ENCODE measurements at places on chromosomes 6 and 20.

GRCh38 chr6:47188588-47189021 is 121.1 kb downstream of the TNFRSF21 start:
- no peak for DNase-seq

DNA sequence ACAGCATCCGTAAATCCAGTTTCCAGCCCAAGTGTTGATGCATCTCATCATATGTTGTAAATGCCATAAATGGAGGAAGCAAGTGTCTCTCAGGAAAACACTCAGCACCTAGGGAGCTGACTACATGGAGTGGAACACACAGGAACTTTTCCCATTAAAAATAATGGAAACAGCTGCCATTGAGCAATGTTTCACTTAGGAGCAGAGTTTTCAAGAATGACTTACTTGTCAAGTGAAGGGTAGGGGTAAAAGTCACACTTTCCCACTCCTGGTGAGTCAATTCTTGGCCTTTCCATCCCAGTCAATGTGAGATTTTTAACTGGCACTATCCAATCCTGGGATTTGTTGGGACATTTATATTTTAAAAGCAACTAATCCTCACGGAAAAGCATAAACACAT is 119.4 kb upstream of the ASF1A start:
- DNase-seq: no peak

- DNase-seq: no peak
Observed at GRCh38 chr6:113625850-113626249, 231.3 kb upstream of the MARCKS start.

- DNase-seq: no peak
Observed at GRCh38 chr6:42257063-42257462, 39.4 kb upstream of the MRPS10 start.

DNA sequence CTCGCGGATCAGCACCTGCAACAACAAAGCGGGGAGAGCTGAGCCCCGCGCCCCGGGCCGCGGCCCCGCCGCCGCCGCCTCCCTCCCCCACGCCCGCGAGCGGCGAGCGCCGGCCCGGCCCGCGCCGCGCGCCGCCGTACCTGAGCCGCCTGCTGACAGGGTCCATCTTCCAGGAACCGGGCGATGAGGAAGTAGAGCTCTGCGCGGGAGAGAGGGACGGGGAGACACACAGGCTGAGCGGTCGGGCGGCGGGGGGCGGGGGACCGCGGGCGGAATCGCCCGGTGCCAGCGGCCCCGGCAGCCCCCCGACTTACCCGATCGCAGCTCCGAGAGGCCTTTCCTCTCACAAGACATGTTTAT is 359 bp downstream of the PHIP start:
- DNase-seq: peak; percentile 30

GRCh38 chr6:152026291-152026690 is 218.8 kb downstream of the ESR1 start:
- no peak for DNase-seq

DNA sequence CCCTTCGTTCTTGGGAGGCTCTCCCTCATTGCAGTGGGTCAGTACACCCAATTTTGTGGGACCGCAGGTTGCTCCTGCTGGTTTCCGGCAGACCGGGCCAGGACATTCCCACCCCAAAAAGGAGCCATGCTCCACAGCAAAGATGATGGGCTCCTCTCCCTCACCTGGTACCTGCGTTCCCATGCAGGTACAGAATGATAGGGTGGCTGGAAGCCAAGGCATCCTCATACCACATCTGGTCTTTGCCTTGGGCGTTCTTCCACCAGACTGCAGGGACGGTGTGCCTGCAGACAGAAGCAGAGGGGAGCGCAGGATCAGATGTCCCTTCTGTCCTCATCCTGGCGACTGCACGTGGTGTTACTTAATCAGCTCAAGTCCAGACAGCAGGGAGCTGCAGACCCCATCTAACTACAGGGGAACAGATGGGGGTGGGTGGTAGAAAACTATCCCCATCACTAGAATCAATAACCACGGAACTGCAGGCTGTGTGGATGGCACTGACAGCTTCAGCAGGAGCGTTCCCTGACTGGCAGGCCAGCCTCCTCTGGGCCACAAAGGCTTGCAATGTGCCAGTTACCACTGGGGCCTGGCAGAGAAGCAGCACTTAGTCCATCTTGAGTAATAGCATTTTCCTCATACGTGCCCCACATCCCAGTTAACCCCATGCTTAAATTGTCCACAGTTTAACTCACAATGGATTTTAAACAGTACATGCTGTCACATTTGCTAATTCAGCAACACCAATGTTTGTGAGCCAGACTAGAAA is 70.4 kb downstream of the ABHD12 start:
- no peak for DNase-seq

GRCh38 chr6:84074988-84075781 is 41.6 kb downstream of the MRAP2 start:
- no peak for DNase-seq

DNA sequence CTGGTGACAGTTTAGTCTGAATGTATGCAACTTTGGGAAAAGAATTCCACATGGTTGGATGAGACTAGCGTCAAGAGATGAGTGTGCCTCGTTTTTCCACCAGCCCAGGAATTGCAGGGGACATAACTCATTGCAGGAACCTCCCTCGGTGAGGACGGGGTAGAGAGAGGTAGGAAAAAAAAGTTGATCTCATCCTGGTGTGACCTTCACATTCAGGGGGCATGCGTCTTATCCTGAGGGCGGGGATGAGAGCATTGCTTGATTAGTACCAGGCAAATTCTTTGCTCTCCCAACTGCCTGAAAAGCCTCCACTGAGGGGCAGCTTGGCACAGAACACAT is 11.8 kb downstream of the TLDC2 start:
- DNase-seq: no peak

- no peak for DNase-seq
Observed at GRCh38 chr6:158379336-158379735, 67.1 kb downstream of the TULP4 start.

DNA sequence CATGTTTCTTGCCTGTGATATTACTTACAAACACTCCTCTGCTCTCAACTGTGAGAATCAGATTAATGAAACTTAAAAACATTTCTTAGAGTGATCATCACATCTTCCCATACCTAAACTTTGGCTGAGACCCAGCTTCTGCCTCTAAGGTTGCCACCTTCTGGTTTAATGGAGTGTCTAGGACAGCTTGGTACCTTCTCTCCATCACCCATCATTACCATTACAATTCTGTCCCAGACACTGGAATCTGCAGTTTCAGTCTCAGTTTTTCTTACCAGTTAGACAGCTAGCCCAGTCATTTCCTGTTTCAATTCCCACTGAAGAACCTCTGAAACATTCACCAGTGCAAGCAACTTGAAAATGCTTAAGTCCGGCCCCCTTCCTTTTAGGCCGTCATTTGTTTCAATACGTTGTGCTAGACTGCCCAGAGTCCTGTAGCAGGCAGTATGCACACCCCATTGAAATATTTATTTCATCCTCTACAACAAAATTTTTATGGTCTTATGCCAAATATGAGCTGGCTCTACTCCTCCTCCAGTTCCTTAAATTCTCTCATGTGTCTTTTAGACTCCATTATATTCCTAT is 107.0 kb upstream of the FOXO3 start:
- no peak for DNase-seq

DNA sequence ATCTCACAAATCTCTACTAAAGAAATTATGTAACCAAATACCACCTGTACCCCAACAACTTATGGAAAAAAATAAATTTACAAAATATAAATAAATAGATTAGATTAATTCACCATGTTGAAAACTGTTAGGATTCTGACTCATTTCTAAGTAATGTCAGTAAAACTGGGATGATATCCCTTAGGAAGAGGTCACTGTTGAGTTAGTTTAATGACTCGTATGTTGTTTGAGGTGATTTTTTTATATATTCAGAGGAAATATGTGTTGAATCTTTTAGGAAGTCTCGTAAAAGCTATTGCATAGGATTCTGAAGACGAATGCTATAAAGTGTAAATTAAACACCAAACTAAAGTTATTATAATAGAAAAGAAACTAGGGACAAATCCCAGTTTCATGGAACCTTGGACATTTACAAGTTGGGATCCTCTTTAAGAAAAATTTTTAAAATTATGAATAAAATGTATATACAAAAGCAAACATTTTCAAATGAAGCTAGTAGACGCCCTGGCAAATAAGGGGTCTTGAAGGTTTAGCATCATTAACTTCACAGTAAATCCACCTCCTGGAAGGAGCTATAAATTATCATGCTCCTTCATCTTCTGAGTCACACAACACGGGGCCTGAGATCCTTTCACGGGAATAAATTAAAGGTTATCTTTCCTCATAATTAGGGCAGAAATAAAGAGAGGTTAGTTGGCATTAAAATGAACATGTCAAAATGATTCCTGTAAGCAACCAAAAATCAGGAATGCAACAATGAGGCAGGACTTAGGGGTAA is 37.0 kb upstream of the POU3F2 start:
- DNase-seq: no peak

- DNase-seq: no peak
Observed at GRCh38 chr6:153130515-153131036, 506 bp downstream of the RGS17 start.

- no peak for DNase-seq
Observed at GRCh38 chr6:12178521-12178920, 111.6 kb upstream of the EDN1 start.

DNA sequence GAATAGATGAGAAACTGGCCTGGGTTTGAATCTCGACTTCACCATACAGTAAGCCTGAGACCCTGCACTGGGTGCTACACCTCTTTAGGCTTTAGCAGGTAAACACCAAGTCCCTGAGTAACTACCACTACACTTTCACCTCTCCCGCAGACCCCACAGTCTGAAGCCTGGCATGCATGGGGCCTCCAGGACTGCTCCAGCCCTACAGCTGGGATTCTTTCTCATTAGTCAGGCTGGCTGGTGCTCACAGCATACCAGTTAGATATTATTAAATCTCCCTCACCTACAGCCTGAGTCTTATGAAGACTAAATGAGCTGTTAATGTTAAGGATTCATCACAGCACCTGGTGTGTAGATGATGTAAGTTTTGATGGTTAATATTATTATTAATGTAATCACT is 388.7 kb downstream of the ARHGAP18 start:
- no peak for DNase-seq

GRCh38 chr6:141388666-141389065 is 744.1 kb upstream of the GJE1 start:
- DNase-seq: no peak

- peak; percentile 74 for DNase-seq
Observed at GRCh38 chr20:49610691-49611538, 43.0 kb upstream of the PTGIS start.

GRCh38 chr6:28585335-28585734 is 59.7 kb downstream of the GPX5 start:
- DNase-seq: no peak

DNA sequence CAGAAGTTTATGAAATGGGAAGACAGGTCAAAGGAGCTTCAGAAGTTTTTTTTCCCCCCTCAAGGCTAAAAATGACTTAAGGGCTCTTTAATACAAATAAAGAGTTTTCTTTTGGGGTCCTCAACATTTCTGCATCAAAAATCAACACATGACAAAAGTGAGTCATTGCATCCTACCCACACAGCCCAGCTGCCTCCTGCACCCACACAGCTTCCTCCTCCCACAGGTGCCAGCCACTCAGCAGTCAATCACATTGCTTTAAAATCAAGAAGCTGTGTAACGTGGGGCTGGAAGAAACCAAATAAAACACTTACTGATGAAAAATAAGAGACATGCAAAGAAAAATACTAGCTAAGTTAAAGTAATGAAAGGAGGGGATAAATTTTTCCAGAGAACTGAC is 68.5 kb downstream of the MAP3K5 start:
- DNase-seq: peak; percentile 11

DNA sequence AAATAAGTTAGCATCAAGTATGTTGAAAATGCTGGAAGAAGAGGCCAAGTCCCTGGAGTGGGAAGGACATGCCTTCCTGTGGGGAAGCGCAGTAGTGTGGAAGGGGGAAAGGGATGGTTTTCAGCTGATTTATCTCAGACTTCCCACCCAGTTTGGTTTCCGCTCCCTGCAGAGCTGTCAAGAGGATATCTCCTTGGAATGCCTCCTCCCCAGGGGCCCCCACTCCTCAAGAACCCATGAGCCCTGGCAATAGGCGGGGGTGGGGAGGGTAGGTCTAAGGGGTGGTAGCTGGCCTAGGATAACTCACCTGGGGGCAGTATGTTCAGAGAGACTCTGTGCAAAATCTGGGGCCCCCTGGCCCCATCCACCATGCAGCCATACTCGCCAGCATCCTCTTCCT is 696 bp downstream of the TREML1 start:
- DNase-seq: no peak

GRCh38 chr20:25005220-25005619 is 12.7 kb upstream of the APMAP start:
- DNase-seq: no peak

GRCh38 chr20:63673951-63674350 is 15.8 kb downstream of the RTEL1 start:
- no peak for DNase-seq

DNA sequence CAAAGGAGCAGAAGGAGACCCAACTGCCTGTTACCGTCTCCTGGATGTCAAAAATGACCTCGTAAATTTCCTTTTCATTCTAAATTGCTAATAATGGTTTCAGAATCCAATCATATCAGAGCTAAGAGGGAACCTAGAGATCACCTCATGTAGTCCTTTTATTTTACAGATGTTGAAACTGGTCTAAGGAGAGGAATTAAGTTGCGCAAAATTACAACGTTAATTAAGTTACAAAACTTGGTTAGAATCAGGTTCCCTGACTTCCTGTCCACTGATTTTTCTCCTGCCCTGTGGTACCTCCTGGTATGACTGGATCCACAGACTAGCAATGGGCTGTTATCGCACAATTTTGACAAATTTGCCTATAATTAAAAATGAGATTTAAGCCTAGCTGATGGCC is 9.0 kb upstream of the STK38 start:
- DNase-seq: no peak

DNA sequence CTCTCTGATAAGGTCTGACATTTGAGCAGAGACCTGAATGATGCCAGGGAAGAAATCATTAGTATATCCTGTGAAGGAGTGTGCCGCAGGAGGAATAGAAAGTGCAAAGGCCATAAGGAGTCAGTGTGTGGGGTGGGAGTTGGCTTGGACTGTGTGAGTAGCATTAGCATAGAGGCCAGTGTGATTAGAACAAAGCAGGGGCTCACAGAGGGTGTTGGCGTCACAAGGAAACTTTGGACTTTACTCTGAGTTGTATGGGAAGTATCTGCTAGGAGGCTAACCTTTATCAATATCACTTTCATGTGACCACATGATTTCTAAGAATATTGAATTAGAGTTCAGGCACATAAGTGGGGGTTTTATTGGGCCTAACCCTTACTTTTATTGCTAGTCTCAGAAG is 12.1 kb downstream of the TMEM200A start:
- DNase-seq: no peak

GRCh38 chr20:39152126-39152525 is 190.0 kb downstream of the DHX35 start:
- no peak for DNase-seq
